ENCODE measurements at places on chromosomes 2 and 18. TPM values are rescaled to one million over a fixed set of nuclear protein-coding genes. Genes with fewer than 3 reads are reported as not detected.
A peak's percentile ranks its signal among the peaks of the same experiment; 100 is the strongest.

Gene HADHA
- 137 TPM for total RNA-seq

Gene CRYGD
- total RNA-seq, result not detected

GRCh38 chr18:69580107-69580506 lies 179.4 kb downstream of the DOK6 start:
- no peaks in the 10 kb centered on the region for H3K36me3 ChIP-seq
- no peaks in the 10 kb centered on the region for H3K27me3 ChIP-seq

DNA sequence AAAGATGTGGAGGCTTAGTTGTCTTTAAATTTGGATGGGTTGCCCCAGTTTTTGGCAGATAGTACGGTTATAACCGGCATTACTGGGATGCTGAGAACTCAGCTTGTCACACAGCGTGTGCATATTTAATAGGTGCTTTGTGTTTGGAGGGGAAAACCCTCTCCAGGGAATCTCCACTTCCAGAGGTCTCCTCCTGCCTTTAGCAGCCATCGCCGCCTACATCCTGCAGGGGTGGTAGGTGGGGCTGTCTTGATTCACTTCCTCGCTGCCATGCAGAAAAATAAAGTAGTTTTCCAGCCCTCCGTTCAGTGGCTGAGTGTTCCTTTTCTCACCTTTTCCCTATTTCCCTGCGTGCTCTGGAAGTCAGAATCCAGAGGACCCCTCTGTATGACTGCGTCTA lies 76.4 kb downstream of the ITGB1BP1 start:
- no peak overlapping the region for H3K4me3 ChIP-seq
- no peak for DNase-seq
- H3K4me1 ChIP-seq, result no peaks in the 10 kb centered on the region
- peak overlapping the region; percentile 27 for H3K27ac ChIP-seq

GRCh38 chr2:229470781-229471180 lies 199.7 kb upstream of the PID1 start:
- H3K27me3 ChIP-seq, result no peaks in the 10 kb centered on the region
- DNase-seq, result no peak
- H3K4me3 ChIP-seq, result no peak overlapping the region
- no peaks in the 10 kb centered on the region for H3K36me3 ChIP-seq
- no peak overlapping the region for H3K27ac ChIP-seq

DNA sequence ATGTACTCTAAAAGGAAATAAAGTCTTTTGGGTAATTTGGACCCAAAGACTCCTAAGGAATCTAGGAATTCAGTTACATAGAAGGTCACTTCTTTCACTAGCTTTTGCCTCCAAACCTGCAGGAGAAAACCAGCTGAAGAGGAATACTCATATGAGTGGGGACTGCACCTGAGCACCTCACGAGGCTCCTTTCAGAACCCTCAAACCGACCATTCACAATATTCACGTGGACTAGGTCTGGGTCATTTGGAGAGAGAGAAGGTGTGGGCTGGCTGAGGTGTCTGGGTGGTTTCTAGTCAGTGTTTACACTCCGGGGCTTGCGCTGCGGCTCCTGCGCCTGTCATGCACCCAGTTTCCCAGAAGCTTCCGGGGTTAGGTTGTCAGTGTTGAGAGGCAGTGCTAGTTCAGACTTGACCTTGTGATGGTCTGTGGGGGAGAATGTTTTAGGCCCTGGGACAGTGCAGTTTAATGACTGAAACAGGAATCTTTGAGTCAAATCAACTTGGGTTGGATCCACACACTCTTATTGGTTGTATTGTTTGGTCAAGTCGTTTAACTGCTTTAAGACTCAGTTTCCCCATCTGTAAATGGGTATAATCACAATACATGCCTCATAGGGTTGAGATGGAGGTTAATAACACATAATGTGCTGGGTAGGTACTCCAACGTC lies 78.4 kb downstream of the LIMS1 start:
- no peaks in the 10 kb centered on the region for H3K27me3 ChIP-seq
- H3K4me3 ChIP-seq, result no peak overlapping the region
- H3K4me1 ChIP-seq, result peaks cover 53% of the 10 kb centered on the region
- DNase-seq, result no peak

DNA sequence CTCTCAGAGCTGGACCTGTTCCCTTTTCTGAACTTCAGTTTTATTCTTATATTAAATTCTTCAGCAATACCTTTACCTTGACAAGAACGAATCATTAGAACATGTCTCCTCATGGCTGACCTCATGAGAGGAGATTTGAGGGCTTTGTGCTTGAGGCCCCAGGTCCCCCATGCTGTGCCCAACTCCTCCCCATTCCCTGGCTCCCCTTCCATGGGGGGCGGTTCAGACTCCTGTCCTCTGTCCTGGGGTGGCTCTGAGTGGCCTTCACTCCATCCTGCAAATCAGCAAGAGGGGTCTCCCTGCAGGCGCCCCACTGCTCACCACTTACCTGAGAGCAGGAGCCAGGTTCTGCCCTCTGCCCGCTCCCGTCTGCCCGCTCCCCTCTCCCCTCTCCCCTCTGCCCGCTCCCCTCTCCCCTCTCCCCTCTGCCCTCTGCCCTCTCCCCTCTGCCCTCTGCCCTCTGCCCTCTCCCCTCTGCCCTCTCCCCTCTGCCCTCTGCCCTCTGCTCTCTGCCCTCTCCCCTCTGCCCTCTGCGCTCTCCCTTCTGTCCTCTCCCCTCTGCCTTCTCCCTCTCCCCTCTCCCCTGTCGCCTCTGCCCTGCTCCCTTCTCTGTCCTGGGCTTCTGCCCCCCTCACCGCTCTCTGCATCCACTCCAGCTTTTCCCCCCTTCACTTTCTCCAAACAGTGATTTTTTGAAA lies 98.7 kb upstream of the ALKAL2 start:
- H3K27me3 ChIP-seq, result no peaks in the 10 kb centered on the region
- no peaks in the 10 kb centered on the region for H3K4me1 ChIP-seq
- DNase-seq, result no peak
- no peak overlapping the region for H3K27ac ChIP-seq
- no peak overlapping the region for H3K4me3 ChIP-seq
- no peaks in the 10 kb centered on the region for H3K36me3 ChIP-seq

DNA sequence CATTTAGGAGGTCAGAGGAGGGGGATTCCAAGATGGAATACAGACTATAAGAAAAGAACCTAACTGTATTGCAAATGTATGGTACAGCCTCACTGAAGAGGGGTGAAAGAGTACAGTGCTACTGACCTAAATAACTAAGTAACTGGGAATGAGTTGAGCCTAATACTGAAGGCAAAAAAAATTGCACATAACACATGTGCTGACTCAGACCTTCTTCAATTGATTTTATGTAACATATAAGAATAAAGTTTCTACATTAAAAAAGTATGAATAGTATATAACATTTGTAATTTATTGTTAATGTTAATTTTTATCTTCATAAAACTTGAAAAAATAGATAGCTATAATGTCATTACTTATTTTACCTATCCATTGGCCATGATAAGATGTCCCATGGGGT lies 41.7 kb downstream of the MALT1 start:
- H3K4me1 ChIP-seq, result no peaks in the 10 kb centered on the region
- no peak for DNase-seq
- H3K36me3 ChIP-seq, result no peaks in the 10 kb centered on the region
- no peak overlapping the region for H3K27ac ChIP-seq
- no peak overlapping the region for H3K4me3 ChIP-seq

GRCh38 chr18:59015531-59016152 lies 124.0 kb upstream of the SEC11C start:
- no peaks in the 10 kb centered on the region for H3K4me1 ChIP-seq
- no peaks in the 10 kb centered on the region for H3K27me3 ChIP-seq
- no peak for DNase-seq

GRCh38 chr2:61967262-61967661 lies 61.8 kb downstream of the COMMD1 start:
- peak overlapping the region; percentile 23 for H3K27ac ChIP-seq
- H3K4me3 ChIP-seq, result no peak overlapping the region
- DNase-seq, result no peak
- no peaks in the 10 kb centered on the region for H3K36me3 ChIP-seq
- no peaks in the 10 kb centered on the region for H3K27me3 ChIP-seq

GRCh38 chr18:39842366-39842914 lies 2112.6 kb upstream of the PIK3C3 start:
- no peak for DNase-seq
- H3K36me3 ChIP-seq, result no peaks in the 10 kb centered on the region
- peaks cover 26% of the 10 kb centered on the region for H3K4me1 ChIP-seq
- no peak overlapping the region for H3K27ac ChIP-seq

GRCh38 chr18:13376841-13377351 lies 158.3 kb downstream of the LDLRAD4 start:
- peak; percentile 50 for DNase-seq
- H3K4me3 ChIP-seq, result no peak overlapping the region
- H3K27me3 ChIP-seq, result no peaks in the 10 kb centered on the region
- peaks cover 43% of the 10 kb centered on the region for H3K4me1 ChIP-seq
- H3K36me3 ChIP-seq, result no peaks in the 10 kb centered on the region

- DNase-seq, result no peak
- H3K4me3 ChIP-seq, result no peak overlapping the region
- no peak overlapping the region for H3K27ac ChIP-seq
- H3K4me1 ChIP-seq, result no peaks in the 10 kb centered on the region
Measured at GRCh38 chr18:3995476-3996102, 459.5 kb downstream of the DLGAP1 start.

Gene LRP1B
- 0.81 TPM for total RNA-seq

GRCh38 chr2:179758636-179759035 lies 102.8 kb downstream of the ZNF385B start:
- no peak overlapping the region for H3K4me3 ChIP-seq
- no peak overlapping the region for H3K27ac ChIP-seq
- H3K4me1 ChIP-seq, result no peaks in the 10 kb centered on the region
- H3K36me3 ChIP-seq, result no peaks in the 10 kb centered on the region
- H3K27me3 ChIP-seq, result no peaks in the 10 kb centered on the region

DNA sequence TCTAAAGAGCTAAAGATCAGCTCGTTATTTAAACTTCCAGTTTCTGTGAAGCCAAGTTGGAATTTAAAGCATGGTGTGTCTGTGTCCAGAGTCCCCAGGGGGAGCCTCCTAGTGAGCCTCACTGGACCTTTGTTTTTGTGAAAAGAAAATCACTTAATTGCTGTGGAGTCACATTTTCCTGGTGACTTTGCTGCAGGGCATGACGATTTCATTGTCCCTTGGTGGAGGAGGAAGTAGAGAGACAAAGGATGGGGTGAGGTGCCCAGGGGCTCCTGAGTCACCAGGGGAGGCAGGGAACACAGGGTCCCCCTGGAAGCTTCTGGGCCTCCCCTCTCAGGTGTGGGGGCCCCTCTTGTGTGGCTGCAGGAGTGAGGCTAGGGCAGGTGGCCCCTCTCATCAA lies 19.7 kb downstream of the ATP6V1C2 start:
- no peak for DNase-seq
- H3K27ac ChIP-seq, result no peak overlapping the region
- no peaks in the 10 kb centered on the region for H3K36me3 ChIP-seq
- H3K27me3 ChIP-seq, result no peaks in the 10 kb centered on the region

DNA sequence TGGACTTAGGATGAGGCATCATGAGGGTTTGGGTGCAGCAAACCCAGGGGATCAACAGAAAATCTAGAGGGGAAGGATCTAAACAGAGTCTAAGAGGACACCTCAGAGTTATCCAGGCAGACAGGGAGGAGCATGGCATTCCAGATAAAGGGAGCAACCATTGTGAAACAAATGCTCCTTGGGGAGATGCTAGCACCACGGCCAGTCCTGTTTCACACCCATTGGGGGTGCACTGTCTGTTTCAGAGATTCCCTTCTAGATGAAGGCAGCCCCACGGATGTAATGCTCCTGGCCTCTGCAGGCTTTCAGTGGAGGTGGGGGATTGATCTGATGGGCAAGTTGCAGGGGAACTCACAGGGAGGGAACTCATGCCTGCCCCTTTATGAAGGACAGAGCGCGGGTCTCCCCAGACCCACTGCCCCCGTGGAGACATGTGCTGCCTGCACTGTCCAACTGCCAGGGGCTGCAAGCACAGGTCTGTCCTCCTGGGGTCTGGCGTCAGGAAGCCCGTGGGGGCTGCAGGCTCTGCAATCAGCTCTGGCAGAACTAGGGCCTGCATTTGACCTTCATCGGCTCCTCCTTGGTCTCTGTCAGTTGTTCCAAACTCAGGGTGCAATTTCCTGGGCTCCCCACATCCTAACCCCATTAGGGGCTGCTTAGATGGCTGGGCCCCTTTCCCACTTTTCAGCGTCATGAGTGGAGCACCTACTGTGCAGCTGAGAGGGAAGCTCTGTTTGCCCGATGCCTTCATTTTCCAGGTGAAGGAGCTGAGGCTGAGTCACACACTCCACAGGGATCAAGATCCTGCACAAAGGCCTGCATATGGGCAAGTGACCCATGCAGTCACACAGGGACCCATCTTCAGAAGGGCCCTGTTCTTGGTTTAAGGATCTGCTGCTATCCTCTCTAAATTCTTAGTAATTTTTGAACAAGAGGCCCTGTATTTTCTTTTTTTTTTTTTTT lies 163.4 kb downstream of the ARL4C start:
- no peaks in the 10 kb centered on the region for H3K36me3 ChIP-seq
- no peak overlapping the region for H3K27ac ChIP-seq
- H3K4me3 ChIP-seq, result no peak overlapping the region
- peaks cover 28% of the 10 kb centered on the region for H3K4me1 ChIP-seq
- no peak for DNase-seq
- H3K27me3 ChIP-seq, result no peaks in the 10 kb centered on the region

DNA sequence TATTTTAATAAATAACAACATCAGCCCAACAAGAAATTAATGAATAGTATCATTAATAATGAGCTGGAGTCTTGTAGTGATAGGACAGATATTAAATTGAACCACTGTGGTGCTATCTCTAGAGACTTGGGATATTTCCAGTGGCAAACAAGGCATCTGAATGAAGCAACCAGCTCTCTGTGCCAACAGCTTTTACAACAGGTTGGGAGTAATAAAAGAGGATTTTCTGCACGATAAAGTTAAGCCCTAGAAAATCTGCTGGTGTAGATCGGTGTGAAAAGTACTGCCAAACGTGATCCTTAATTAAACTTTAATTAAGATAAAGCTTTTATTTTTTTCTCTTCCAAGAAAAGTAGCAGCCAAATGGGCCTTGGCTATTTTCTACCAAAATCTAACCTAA lies 385.5 kb downstream of the NR4A2 start:
- H3K27me3 ChIP-seq, result no peaks in the 10 kb centered on the region
- no peaks in the 10 kb centered on the region for H3K4me1 ChIP-seq
- H3K4me3 ChIP-seq, result no peak overlapping the region

DNA sequence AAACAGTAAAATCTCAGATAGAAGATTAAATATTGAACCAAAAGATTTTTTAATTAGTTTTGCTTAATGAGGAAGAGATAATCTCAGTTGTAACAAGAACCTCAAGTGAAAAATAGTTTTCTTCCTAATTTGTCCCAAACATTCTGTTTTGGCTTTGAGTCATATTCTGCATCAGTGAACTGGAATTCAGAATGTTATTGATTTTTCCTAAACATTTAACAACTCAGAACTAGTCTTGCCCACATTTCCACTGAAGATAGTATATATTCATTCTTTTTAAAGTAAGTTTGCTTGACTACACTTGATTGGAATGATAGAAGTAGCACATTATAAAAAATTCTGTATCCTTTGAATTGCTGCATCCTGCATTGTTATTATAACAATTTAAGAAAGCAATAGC lies 85.7 kb upstream of the UGP2 start:
- no peak for DNase-seq
- no peaks in the 10 kb centered on the region for H3K36me3 ChIP-seq
- no peaks in the 10 kb centered on the region for H3K4me1 ChIP-seq
- no peak overlapping the region for H3K4me3 ChIP-seq

Gene CIAO1
- total RNA-seq, result 110 TPM

- no peak overlapping the region for H3K4me3 ChIP-seq
- H3K27ac ChIP-seq, result no peak overlapping the region
- H3K36me3 ChIP-seq, result no peaks in the 10 kb centered on the region
- no peaks in the 10 kb centered on the region for H3K27me3 ChIP-seq
Measured at GRCh38 chr2:118627156-118627555, 220.3 kb downstream of the EN1 start.
